ENCODE measurements at places on chromosomes 7 and 10. TPM values are rescaled to one million over a fixed set of nuclear protein-coding genes. Genes with fewer than 3 reads are reported as not detected.

GRCh38 chr7:138978541-138979184 is 2.5 kb downstream of the KIAA1549 start:
- no peak for DNase-seq

DNA sequence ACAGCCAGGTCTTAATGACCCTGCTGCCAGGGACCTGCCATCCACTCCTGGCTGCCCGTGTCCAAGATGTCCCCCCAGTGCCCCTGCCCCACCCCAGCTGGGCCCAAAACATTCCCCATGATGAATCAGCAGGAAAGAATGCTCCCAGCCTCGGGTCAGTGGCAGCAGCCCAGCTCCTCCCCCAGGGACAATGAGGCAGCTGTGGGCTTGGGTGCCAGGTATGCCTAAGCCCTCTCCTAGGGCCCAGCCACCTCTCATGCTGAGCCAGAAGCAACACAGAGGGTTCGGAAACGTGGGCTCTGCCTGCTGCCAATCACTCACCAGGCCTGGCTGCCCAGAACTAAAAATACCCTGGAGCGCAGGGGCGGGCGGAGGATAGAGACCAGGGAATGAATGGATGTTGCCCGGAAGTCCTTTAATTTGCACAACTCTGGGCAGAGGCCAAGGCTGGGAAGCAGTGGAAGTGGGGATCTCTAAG is 1.5 kb upstream of the LOXL4 start:
- peak; percentile 90 for DNase-seq

DNA sequence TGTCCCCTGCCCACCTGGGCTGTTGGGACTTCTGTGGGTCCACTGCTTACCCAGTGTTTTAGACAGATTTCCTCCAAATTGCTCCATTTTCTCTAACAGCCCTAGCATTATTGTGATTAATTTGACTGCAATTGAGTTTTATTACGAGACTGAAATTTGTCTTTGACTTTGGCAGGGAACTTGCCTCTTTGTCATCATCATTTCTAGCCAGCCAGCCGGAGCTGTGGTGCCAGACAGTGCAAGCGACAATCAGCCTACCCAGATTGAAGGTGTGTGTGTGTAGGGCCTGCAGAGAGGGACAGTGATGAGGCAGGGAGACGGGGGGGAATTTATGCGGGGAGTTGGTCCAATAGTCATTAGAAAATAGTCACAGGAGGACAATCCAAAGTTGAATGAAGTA is 743.0 kb downstream of the NRG3 start:
- DNase-seq, result no peak

DNA sequence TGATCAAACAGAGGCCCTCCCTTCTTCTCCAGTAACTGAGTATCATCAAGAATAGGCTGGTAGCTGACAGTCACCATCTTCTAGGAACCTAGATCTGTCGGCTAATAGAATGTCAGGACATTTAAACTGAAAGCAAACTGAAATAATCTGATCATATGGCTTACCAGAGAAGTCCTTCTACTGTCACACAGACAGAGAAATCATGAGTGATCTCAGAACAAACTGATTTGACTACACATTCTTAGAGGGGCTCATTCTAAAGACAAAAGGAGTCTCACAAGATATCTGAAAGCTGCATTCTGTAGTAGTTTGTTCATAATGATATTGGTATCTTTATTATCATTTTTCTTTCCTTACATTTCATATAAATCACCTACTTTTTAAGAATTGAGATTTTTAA is 130.9 kb upstream of the ADCY1 start:
- no peak for DNase-seq

- no peak for DNase-seq
These were observed 67.2 kb upstream of the CTBP2 start for GRCh38 chr10:125227546-125227945.

PLAC9 gene
- total RNA-seq, result 19.6 TPM

DNA sequence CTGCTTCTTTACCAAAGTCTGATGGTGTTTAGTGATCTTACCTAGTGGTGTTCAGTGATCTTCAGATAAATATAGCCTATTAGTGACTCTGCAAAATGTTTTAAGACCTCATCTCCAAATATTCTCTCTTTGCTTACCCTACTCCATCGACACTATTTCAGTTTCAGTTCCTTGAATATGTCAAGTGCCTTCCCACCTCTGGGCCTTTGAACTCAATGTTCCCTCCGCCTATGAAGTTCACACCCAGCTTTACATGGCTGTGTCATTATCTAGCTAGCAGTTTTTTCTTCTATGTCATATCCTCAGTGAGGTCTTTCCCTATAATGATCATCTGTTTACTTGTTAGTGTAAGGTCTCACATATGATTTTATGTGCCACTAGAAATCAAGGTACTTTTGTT is 322.6 kb downstream of the DGKB start:
- DNase-seq, result no peak

WEE2 gene
- not detected for total RNA-seq

ACSM6 gene
- total RNA-seq, result not detected

DNA sequence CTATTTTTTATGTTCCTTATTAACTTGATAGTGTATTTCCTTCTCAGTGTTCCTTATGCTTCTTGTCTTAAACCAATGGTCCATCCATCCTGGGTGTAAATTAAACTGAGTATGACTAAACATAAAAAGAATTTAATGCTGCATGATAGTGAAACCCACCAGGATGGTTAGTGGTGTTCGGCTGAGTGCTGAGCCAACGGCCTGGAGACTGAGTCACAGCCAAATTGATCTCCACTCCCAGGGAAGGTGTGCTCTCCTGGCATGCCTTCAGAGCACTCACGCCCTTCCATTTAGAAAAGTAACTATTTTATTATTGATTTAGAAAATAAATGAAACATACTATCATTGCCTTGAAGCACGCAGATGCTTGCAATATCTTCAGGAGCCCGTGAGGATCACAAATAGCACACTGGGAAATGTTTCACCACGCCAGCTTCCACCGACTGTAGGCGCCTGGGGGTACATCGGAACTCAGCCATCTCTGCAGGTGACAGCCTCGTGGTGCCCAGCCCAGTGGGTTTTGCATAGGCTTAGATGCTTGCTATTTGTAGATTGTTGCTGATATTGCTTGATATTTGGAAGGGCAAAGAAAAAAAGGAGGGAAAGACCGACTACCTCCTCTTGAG is 40.0 kb upstream of the LOXL4 start:
- no peak for DNase-seq

PON1 gene
- total RNA-seq, result not detected

SPDYE2 gene
- total RNA-seq, result not detected

DNA sequence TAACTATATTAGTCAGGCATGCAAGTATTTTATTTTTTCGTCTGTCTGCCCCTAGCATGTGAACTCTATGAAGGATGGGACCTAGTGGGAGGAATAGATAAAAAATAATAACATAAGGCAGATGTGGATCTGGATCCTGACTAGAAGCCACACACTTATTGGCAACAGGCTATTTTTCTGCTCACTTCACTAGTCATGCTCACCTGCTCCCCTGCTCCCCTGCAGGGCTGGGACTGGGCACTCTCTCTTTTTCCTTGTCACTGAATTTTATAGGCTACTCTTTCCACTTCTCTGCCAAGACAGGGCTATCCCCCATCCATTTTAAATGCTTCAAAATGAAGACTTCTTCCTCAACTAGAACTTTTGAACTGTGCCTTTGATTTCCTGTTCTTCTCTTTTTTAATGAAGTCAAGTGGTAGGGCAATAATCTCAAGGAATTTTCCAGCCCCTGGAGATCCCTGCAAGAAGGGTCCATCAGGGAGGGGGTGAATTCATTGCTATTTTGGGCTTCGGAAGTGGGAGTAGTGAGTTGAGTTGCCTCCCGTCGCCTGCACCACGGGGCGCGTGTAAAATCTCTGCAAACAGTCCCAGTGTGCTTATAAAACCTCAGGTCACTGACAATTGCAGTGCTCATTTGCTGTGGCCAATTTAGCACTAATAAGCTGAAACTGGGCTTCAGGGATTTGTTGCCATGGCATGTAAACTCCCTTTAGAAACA is 156.7 kb upstream of the NPVF start:
- DNase-seq, result no peak

- peak; percentile 4 for DNase-seq
These were observed 480.9 kb downstream of the ETV1 start for GRCh38 chr7:13508586-13508985.

DNA sequence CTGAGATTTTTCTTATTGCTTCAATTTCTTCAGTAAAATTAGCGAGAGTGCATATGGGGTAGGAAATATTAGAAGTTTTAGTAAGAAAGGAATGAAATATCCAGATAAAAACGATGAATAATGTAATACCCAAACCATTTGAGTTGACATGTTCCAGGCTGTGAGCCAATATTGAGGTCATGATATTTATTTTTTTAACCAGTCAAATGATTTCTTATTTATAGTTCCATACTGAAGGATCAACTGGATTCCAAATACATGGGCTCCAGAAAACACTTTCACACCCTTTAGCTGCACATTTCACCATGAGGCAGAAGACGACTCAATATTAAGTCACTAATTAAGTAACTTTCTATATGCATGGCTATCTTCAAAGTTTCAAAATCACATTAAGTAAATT is 312.5 kb downstream of the PPP1R3A start:
- DNase-seq, result no peak

GRCh38 chr10:97401455-97401919 is 347 bp upstream of the RRP12 start:
- no peak for DNase-seq

- no peak for DNase-seq
These were observed 116.7 kb downstream of the SGMS1 start for GRCh38 chr10:50506861-50507573.

SPDYE6 gene
- not detected for total RNA-seq

PARP12 gene
- total RNA-seq, result 11.0 TPM

CPA2 gene
- not detected for total RNA-seq

DNA sequence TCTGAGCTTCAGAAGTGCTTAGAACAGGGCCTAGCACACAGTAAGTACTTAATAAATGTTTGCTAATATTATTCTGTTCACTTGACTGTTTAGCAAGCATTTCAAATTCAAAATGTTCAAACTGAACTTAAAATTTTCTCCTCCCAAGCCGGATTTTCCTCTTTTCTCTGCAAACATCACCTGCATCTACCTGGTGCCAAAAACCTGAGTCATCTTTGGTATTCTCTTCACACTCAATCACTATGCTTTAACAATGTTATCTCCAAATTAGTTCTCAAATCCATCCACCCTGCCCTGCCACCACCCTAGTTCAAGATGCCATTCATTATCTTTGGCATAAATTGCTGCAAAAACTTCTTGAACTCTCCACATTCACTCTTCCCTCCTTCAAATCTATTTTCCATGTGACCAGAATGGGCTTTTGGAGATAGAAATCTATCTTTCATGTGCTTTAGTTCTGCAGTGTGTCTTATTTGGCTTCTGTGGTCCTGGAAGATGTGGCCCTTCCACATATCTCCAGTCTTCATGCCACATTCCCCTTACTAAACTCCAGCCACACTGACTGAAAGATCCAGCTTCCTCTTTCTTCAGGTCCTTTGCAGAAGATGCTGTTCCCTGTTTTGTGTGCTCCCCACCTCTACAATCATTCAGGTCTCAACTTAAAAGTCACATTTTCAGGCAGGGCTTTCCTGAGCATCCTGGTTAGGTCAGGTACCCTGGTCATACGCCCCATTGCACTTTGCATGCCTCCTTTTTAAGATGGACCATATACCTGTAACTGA is 2.0 kb downstream of the GGCT start:
- DNase-seq, result no peak

DNA sequence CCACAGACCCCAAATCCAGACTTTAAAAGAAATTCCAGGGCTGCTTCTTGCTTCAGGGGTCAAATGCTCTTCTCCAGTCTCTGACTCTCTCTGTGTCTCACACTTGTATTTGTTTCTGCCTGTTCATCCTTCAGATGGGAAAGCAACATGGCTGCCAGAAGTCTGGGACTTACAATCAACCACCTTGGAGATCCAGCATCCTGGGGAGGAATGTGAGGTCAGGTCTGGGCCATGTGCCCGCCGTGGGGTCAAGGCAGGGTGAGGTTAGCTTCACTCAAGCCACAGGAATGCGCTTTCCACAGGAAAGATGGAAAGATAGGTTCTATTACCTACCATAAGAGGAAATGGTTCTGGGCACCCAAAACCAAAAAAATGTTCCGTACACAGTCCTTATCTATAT is 34.3 kb upstream of the NPVF start:
- DNase-seq, result no peak

DNA sequence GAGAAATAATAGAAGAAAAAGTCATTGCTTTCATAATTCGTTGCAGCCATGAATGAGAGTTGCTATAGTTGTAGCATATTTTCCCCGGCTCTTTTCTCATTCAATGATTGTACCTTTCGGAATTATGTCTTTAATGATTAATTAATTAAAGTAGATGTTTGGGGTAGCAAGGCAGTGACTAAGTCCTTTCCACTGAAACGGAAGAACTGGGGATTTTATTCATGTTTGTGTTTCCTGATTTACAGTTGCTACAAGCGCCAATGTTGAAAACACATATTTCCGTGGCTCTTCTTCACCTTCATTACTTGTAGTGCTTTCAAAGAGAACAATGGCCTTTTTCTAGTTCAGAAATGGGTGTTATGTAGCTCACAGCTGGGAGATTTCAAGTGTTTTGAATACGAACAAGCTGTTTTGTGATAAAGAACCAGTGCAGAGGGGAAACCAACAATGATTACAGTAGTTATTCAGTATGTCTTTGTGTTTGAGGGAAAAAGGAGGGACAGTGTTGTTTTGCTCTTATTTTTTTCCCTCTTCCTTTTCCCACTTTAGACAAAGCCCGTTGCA is 153.5 kb downstream of the NSUN6 start:
- no peak for DNase-seq

SH2D4B gene
- not detected for total RNA-seq

GRCh38 chr10:110569122-110569521 is 1.6 kb downstream of the SMC3 start:
- no peak for DNase-seq

- DNase-seq, result no peak
These were observed 15.0 kb downstream of the CYP51A1 start for GRCh38 chr7:92119213-92119759.

MSMB gene
- total RNA-seq, result not detected

- peak; percentile 49 for DNase-seq
These were observed 53.1 kb upstream of the KMT2E start for GRCh38 chr7:104960741-104961448.
